ENCODE measurements at places on chromosomes 13 and 19. TPM values are rescaled to one million over a fixed set of nuclear protein-coding genes. Genes with fewer than 3 reads are reported as not detected.

Gene HNRNPUL1
- total RNA-seq = 53.5 TPM

Gene PSG2
- not detected for total RNA-seq

Gene TBXA2R
- total RNA-seq = 5.0 TPM

- no peaks in the 10 kb centered on the region for H3K36me3 ChIP-seq
- no peaks in the 10 kb centered on the region for H3K27me3 ChIP-seq
- no peak overlapping the region for H3K4me3 ChIP-seq
These were observed 258.4 kb upstream of the SLC10A2 start for GRCh38 chr13:103324641-103325040.

GRCh38 chr13:41742917-41743552, 217.9 kb downstream of the VWA8 start:
- H3K27me3 ChIP-seq = no peaks in the 10 kb centered on the region
- no peaks in the 10 kb centered on the region for H3K4me1 ChIP-seq
- no peak overlapping the region for H3K4me3 ChIP-seq

- peaks cover 96% of the 10 kb centered on the region for H3K36me3 ChIP-seq
- H3K27ac ChIP-seq = no peak overlapping the region
- H3K4me1 ChIP-seq = no peaks in the 10 kb centered on the region
- H3K27me3 ChIP-seq = no peaks in the 10 kb centered on the region
- no peak overlapping the region for H3K4me3 ChIP-seq
These were observed 21.6 kb upstream of the C1QTNF9 start for GRCh38 chr13:24287748-24288287.

DNA sequence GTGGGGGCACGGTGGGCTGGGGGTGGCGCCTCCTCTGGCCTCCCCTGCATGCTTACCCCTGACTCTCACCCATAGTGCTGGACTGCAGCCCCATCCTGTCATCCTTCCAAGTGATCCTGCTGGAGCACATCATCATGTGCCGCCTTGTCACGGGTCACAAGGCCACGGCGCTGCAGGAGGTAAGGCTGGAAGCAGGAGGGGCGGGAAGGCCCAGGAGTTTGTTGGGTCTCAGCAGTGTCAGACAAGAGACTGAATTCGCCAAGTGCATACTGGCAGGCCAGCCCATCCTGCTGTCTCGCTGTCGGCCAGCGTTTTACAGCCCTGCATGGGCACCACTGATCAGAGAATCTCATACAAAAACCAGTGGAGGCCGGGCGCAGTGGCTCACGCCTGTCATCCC, 23.1 kb downstream of the MAU2 start:
- H3K27me3 ChIP-seq = no peaks in the 10 kb centered on the region
- H3K36me3 ChIP-seq = peaks cover 7% of the 10 kb centered on the region
- H3K4me3 ChIP-seq = no peak overlapping the region
- no peaks in the 10 kb centered on the region for H3K4me1 ChIP-seq
- no peak for DNase-seq

- no peak overlapping the region for H3K4me3 ChIP-seq
- H3K27me3 ChIP-seq = no peaks in the 10 kb centered on the region
- no peaks in the 10 kb centered on the region for H3K36me3 ChIP-seq
- DNase-seq = no peak
These were observed 117.6 kb downstream of the MIPEP start for GRCh38 chr13:23771552-23771951.

DNA sequence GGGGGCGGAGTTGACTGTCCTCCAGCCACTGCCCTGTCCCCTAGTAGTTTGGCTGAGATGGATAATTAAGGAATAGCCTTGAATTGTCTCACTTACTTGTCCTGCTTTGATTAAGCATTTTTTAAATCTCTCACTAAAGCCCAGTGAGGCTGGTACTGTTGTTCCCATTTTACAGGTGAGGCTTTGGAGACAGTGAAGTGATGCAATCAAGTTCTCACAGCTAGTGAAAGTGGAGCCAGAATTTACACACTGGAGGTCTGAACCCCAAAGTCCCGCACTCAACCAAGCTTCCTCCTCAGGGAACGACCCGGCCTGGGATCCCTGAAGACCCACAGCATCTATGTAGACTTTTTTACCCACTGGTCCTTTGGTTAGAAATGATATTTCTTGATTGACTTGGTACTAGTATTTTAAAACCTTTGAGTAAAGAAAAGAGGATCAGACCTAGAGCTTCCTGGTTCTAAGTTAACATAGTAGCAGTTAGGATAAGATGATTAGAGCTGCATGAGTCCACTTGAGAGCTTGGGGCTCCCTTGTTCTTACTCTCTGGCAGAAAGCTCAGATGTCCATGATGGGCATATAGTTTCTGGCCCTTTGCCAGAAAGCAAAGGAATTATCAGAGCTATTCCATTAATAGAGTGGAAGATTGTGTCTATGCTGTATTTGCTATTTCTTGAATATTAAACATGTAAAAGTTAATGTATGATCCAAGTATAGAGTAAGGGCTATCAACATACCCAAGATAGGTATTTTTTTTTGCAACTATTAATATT, 154.3 kb downstream of the LMO7 start:
- H3K4me1 ChIP-seq = no peaks in the 10 kb centered on the region
- H3K36me3 ChIP-seq = no peaks in the 10 kb centered on the region
- H3K27ac ChIP-seq = no peak overlapping the region
- no peak overlapping the region for H3K4me3 ChIP-seq
- no peak for DNase-seq

DNA sequence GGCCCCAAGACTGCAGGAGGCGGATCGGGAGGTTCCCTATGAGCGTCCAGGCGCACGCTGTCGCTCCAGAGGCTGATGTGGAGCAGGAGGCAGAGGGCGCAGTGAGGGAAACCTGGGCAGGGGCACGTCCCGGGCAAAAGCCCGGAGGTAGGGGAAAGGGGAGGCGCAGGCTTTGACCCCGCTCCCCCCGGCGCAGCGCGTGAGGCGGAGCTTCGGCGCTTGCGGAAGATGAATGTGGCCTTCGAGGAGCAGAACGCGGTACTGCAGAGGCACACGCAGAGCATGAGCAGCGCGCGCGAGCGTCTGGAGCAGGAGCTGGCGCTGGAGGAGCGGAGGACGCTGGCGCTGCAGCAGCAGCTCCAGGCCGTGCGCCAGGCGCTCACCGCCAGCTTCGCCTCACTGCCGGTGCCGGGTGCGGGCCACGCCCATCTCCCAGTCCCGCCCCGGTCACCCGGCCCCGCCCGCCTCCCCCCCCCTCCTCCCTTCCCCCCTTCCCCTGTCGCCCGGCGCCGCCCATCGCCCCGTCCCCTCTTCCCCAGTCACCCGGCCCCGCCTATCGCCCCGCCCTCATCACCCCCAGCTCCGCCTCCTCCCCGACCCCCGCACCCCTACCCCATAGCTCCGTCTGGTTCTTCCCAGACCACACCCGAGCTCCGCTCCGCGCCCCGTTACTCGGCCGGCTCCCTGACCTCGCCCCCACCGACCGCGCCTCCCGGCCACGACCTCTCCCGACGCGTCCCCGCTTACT, 4.1 kb downstream of the HMG20B start:
- no peaks in the 10 kb centered on the region for H3K27me3 ChIP-seq
- DNase-seq = no peak
- no peaks in the 10 kb centered on the region for H3K4me1 ChIP-seq
- no peak overlapping the region for H3K4me3 ChIP-seq
- no peak overlapping the region for H3K27ac ChIP-seq
